NCI-H1105 treated with DMSO at 0.1 percent for 48 hours (cell line): ENCODE measurements at places on chromosomes 2 and 18.

- DNase-seq: no peak
These were observed 46.1 kb upstream of the GPC1 start for GRCh38 chr2:240389302-240389805.

DNA sequence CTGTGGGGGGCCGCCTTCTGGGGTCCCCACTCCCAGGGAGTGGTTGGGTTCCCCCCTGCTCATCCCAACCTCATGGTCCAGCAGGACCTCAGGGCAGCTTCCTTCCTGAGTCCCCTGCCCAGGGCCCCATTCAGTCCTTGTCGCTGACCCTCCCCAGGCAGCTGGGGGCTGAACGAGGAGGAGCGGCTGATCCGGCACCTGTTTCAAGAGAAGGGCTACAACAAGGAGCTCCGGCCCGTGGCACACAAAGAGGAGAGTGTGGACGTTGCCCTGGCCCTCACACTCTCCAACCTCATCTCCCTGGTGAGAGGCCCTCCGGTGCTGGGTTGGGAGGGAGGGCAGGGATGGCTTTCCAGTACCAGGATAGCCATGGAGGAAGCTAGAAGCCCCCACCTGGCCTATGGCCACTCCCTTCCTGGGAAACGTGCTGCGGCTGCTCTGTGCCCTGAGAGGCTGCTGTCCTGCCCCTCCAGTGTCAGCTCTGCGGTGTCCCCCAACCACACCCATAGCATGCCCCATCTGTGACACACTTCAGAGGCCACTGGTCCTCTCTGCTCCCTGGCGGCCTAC lies 497 bp downstream of the CHRND start:
- no peak for DNase-seq

GRCh38 chr18:2655954-2656236 lies 369 bp downstream of the SMCHD1 start:
- DNase-seq: no peak

- DNase-seq: no peak
These were observed 2.5 kb upstream of the GBX2 start for GRCh38 chr2:236170590-236171165.

DNA sequence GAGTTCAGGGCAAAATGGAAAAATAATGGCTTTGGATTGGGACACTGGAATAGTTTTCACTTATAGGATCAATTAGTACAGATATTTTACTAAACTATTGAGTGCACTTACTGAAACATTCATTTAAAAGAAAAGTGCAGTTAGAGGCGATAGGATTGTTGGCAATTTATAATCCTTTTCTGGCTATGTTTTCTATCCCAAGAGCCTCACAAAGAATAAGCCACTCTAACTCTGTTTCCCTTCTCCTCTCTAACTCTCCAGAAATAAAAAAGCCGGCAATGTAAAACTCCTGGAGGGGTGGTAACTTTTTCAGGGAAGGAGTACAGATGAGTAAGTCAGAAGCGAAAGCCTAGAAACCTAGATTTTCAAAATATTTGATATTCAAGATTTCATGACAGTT lies 91.3 kb downstream of the EPHA4 start:
- no peak for DNase-seq

DNA sequence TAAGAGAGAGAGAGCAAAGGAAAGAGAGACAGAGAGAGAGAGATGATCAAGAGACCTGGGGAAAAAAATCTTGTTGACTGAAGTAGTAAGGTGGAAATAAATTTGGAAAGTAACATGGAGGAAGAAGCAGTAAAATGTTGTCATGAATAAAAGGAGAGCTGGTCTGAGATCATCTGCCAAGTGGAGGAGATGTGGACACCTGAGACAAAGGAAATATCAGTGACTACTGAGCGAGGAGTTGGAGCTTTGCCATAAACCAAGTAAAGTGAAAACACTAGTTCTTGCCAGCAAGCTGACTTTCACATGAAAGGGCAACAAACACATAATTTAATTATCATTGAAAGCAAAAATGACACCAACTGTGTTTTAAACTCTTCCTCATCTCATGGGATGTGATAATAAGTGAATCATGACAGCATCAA lies 49.0 kb upstream of the DSG1 start:
- DNase-seq: peak; percentile 73

- DNase-seq: no peak
These were observed 85.1 kb downstream of the CABLES1 start for GRCh38 chr18:23220355-23220754.

DNA sequence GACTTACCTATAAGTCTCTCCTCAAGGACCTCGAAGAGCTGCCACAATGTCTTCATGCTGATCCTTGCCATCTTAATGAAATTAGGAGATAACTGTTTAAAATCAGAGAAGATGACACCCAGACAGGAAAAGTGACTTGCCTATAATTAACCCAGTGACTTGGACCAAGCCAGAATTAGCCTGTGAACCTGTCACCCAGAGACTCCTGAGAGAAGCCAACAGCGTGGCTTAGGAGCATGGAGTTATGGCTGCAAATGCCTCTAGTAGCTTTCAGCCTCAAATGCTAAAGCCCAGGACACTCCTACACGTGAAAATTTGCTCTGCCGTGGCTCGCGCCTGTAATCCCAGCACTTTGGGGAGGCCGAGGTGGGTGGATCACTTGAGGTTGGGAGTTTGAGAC lies 104.2 kb downstream of the GBX2 start:
- no peak for DNase-seq

- no peak for DNase-seq
These were observed 242.3 kb downstream of the ATAD2B start for GRCh38 chr2:23684395-23685176.

DNA sequence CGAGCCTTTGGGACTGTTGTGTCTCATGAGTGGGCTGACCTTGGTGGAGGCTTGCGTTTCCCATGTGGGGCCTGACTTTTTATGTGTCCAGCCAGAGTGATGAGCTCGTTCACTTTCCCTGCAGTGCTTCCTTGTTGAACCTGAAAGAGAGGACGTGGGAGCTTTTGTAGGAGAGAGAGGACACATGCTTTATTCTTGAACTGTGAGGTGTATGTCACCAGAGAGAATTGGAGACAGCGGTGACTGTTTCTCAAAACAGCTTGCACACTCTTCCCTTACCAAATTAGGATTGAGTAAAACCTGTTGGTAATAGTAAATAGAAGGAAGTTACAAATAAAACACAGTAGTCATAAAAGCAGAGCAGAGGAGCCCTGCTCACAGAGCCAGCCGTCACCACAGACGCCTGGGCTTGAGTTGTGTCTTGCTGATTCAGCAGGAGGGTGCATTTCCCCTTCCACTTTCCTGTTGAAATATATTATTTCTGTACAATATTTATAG lies 60.7 kb downstream of the INPP4A start:
- DNase-seq: no peak

DNA sequence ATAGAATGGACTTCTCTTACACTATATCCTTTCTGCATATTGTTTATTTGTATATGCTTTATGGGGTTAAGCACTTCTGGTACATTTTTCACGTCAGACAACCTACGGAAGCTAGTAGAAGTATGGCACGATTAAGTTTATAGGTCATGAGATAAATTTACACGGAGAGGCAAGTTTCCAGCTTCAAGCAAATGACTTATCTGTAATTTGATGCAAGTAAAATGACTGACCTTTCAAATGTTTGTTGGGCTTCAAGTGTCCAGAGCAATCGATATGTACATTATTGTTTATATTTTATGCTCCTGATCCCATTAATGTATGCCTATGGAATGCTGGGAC lies 97.5 kb upstream of the EFEMP1 start:
- no peak for DNase-seq
